ENCODE measurements at places on chromosomes 7 and 10.

- peak; percentile 74 for DNase-seq
Observed at GRCh38 chr7:31633894-31634494, 53.0 kb upstream of the PPP1R17 start.

GRCh38 chr7:42858570-42858969 lies 53.3 kb downstream of the C7orf25 start:
- DNase-seq: no peak

GRCh38 chr7:6284461-6285360 lies 12.3 kb upstream of the CYTH3 start:
- no peak for DNase-seq

- DNase-seq: no peak
Observed at GRCh38 chr10:59678884-59679301, 30.8 kb downstream of the SLC16A9 start.

DNA sequence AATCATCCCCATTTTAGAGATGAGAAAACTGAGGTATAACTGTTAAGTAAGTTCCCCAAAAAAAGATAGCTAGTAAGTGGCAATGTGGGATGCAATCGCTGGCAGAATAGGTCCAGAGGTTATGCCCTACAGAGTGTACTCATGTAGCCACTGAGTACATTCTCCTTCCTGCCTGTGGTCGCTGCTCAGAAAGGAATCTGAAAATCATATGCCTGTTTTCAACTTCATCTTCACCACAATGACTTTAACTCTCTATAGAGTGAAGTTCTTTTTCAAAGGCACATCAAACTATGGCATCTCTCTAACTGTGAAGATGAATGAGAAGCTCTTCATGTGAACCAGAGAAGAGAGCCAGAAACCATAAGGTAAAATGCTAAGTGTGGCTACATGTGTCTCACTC lies 162.2 kb upstream of the SLC25A13 start:
- DNase-seq: no peak

- DNase-seq: no peak
Observed at GRCh38 chr7:95999481-95999880, 227.1 kb downstream of the DYNC1I1 start.

- no peak for DNase-seq
Observed at GRCh38 chr10:59331661-59332060, 30.7 kb downstream of the FAM13C start.

DNA sequence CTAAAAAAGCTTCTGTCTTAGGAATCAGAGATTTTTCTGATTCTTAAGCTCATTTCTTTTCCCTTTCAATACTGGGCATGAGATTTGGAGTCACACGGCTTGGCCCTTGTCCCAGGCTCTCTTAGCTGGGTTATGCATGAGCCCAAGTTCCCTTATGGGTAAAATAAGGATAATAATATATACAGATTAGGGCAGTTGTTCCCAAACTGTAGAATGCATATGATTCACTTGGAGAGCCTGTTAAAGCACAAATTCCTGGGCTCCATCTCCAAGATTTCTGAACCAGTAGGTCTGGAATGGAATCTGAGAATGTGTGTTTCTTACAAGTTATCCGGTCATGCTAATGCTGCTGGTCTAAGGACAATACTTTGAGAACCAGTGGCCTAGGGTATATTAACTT lies 154.0 kb downstream of the REEP3 start:
- DNase-seq: no peak

- no peak for DNase-seq
Observed at GRCh38 chr10:47383261-47384147, 589 bp downstream of the ZNF488 start.

- DNase-seq: peak; percentile 66
Observed at GRCh38 chr7:97733276-97734161, 1.6 kb downstream of the TAC1 start.

- DNase-seq: no peak
Observed at GRCh38 chr10:83934641-83935338, 204.5 kb upstream of the GHITM start.

GRCh38 chr7:55569269-55569663 lies 3.0 kb downstream of the VOPP1 start:
- no peak for DNase-seq

DNA sequence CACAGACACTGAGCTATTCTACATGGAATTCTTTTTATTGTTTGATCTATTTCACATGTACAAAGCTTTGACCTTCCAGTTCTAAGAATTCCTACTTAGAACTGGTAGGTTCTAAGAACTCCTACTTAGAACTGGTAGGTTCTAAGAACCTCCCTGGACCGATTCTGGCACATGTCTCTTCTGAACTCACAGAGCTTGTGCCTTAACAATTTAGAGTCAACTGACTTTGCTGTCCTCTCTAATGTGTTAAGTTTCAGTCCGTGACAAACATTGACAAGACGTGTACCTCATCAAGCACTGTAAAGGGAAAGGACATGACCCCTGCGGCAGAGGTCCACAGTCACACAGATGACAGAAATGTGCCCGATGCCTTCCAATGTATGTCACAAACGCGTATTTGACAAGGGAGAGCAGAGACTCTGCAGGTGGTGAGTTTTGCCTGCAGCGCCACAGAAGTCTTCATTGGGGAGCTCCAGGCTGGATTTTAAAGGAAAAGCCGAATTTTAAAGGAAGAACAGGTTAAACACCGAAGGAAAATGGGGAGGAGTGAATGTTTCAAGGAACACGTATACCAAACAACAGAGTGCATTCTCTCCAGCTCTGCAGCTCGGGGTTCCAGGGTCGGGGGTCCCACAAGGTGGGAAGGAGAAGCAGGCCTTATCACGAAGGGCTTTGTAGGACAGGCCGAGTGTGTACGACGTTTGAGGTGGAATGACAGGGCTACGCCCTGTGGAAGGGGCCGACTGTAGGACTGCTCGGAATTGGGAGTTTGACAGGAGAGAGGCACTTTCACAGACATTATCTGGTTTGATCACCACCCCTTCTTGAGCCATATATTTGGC lies 161.1 kb upstream of the KLF14 start:
- DNase-seq: no peak

DNA sequence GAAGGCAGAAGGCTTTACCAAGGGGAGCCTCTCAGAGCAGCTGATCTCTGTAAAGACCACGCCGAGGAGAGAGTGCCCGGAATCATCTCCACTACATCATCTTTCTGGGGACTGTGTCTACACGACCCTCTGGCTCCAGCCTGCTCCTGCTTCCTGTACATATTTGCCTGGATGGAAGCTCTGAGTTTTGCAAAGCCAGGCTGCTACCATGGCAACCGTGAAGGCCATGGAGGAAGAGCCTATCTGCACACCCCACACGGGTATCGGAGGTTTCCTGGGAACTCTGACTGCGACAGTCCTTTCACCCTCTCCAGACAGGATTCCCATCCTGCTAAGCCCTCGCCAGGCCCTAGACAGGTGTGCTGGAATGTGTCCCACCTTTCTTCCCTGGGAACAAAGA lies 83.4 kb upstream of the TNRC18 start:
- DNase-seq: peak; percentile 39

GRCh38 chr7:99125505-99125865 lies 18.4 kb downstream of the SMURF1 start:
- no peak for DNase-seq

- peak; percentile 26 for DNase-seq
Observed at GRCh38 chr10:47379901-47380300, 4.2 kb downstream of the ZNF488 start.

GRCh38 chr10:71933651-71934050 lies 30.5 kb upstream of the CHST3 start:
- no peak for DNase-seq

DNA sequence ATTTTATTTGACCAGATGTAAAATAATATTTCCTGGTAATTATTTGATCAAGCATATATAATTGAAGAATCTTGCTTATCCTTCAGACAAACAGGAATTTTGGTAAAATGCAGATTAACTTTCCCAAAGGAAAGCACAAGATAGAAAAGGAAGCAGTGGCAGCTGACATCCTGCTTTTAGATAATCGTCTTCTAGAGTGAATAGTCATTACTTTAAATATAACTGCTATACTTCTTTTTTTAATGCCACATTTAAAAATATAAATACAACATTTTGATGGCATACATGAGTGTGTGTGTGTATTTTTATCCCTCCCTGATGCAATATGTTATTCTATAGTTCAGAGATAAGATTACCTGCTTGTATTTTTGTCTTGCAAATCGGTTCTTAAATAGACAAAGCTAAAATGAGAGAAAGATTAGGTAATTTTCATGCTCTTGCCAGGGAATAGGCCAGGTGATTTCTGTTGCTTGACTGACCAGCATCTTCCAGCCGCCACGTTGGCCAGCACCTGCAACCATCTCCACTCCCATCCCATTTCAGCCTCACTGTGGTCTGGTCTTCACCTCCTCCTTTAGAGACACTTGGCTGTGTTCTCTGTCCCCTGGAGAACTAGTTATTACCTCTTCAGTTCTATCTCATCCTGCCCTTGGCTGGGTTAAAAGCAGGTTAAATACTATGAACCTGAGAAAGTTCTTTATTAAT lies 58.1 kb downstream of the MDFIC start:
- no peak for DNase-seq

GRCh38 chr10:126686268-126686667 lies 15.8 kb upstream of the C10orf90 start:
- DNase-seq: peak; percentile 39

- DNase-seq: no peak
Observed at GRCh38 chr10:125795128-125795527, 19.5 kb upstream of the MMP21 start.

GRCh38 chr10:1150638-1150955 lies 94.4 kb downstream of the WDR37 start:
- DNase-seq: peak; percentile 29

- DNase-seq: no peak
Observed at GRCh38 chr10:64518456-64518855, 997.3 kb downstream of the REEP3 start.

GRCh38 chr7:115241151-115241550 lies 319.3 kb downstream of the MDFIC start:
- DNase-seq: no peak

- no peak for DNase-seq
Observed at GRCh38 chr7:122675011-122675410, 23.9 kb downstream of the RNF133 start.

DNA sequence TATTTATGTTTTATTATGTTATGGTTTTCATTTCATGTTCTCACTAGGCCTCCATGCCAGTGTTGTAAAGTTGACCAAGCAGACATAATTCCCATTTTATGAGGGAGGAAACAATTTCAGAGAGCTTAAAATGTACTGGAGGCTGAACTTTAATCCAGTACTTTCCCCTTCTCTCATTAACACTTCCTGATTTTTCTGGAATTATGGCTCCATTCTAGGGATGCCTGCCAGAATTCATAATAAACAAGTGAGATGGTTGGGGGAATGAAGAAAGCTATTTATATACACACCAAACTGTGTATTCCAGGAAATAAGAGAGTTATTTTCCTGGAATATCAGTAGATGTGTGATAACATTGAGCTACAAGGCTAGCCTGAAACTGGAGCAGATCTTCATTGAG lies 6.9 kb downstream of the TMEM236 start:
- no peak for DNase-seq

- no peak for DNase-seq
Observed at GRCh38 chr10:118730756-118731456, 23.9 kb downstream of the CACUL1 start.

Data from ecto neural progenitor cell (in vitro differentiated cells).